CD4-positive, alpha-beta T cell treated with Interleukin-17A for 1 hour (primary cell): ENCODE measurements at places on chromosomes 3 and 15.

DNA sequence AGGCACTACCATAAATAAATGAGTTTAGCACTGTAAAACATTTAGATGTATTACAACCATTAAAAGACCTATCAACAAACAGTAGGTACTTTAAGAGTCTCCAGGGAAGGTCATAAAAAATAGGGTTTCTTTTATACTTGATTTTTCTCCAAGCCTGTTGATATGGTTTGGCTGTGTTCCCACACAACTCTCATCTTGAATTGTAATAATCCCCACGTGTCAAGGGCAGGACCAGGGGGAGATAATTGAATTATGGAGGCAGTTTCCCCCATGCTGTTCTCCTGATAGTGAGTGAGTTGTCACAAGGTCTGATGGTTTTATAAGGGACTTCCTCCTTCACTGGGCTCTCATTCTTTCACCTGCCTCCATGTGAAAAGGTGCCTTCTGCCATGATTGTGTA is 468.9 kb upstream of the UBE2E2 start:
- DNase-seq = no peak

DNA sequence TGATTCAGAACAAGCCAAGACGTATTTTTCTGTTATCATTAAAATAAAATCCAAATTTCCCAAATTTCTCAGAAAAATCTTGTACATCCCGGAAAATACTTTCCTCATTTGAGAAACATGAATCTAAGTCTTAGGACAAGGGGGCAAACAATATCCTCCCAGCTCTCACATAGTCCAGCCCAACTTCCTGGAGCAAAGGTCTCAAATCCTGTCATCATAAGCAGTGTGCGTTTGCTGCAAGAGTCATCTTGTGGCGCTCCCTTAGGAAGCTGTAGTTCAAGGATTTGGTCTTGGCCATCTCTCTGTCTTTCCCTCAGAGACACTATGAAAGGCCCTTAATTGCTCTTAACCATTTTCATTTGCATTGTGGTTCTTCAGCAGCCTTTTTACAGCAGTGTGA is 57.5 kb upstream of the GSK3B start:
- DNase-seq = no peak

DNA sequence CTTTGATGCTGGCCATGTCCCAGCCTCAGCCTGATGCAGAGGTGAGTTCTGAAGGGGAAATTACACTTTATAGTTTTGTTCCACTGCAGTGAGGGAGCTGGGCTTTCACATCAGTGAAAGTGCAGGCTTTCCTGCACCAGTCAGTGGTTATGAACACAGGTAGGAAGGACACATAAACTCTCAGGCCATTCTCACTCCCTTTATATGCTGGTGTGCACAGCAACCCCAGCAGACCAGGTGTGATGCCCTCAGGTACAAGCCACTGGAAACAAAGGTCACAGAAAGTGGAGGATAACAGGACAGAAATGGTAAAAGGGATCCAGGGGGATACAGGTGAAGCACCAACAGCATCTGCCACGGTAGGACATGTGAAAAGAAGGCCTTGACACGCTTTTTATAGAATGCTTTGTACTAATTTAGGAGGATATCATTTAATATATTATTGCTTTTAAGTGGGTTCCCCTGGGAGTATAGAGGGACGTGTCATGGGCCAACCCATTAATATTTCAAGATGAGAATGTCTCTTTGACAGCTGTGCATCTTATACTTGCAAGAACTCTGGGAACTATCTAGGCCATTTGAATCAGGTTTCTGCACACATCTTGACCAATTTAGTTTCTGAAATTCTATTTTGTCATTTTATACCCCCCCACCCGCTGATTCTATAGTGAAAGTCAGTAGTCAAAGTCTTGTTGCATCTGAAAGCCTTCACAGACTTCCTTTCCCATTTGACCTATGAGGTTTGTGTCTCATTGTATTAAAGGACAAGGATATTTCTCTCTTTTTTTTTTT is 25.0 kb upstream of the BLM start:
- no peak for DNase-seq

DNA sequence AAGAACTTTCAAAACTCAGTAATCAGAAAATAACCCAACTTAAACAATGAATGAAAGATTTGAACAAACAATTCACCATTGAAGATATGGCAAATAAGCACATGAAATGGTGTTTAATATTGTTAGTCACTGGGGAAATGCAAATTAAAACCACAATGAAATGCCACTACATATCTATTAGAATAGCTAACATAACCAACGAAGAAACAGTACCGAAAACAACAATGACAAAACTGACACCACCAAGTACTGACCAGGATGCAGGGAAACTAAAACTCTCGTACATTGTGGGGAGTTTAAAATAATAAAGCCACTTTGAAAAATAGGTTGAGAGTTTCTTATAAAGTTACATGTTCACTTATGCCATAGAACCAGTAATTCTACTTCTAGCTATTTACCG is 69.1 kb downstream of the KBTBD8 start:
- no peak for DNase-seq

DNA sequence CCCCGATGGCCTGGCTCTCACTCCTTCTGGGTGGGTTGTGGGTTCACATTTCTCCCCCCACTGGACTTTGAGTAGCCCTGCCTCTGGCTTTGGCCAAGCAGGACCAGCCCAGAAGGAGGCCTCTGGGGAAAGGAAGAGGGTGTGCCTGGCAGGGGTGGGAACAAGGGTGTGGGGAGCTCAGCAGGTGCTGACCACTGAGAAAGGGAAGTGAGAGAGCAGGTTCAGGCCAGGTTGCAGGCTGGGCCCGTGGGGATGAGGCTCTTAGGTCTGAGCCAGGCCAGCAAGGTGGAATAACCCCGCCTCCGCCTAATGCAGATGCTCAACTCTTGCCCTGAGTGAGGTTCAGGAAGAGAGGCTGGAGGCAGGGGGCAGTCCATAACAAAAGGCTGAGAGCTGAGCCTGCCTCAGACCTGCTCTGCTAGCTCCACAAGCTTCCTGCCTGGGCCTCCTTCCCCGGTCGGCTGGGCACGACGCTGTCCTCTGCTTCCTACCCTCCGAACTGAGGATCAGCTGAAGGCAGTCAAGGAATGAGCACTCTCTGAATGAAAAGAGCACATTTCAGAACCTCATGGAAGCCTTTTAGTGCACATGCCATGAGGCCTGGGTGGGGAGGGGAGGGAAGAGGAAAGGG is 82.7 kb downstream of the TLE3 start:
- DNase-seq = no peak

DNA sequence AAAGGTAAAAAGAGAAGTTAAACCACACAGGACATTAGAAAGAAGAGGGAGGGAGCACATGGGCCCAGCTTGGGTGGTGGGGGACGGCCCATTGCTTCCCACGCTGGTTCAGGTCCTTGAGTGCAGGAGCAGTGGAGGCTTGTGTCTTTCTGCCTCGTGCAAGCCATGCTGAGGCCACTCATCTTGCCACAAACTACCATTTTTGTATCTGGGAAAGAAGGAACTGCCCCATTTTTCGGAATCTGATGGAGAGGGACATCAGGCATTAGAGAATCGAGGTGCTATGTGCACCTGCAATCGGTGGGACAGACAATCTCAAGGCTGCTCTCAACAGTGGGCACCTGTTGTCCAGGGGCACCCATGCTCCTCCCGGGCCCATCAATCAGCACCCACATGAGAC is 234.5 kb downstream of the KLF13 start:
- DNase-seq = no peak

DNA sequence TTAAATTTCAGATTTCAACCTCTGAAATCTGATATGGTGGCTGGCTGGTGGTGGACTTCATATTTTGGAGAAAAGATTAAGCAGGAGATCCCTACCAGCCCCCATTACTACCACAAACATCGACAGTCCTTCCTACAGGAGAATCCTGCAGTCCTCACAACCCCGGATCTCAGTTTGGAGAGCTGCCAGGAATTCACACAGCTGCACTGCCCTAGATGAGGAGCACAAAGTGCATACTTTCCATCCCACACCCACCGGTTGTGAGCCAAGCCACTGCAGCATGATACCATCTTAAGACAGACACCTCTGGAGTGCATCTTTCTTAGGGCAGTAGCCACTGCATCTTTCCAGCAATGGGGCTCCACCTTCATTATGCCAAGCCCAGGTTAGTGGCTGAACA is 185.5 kb upstream of the GPR149 start:
- DNase-seq = no peak

- no peak for DNase-seq
These were observed 1.0 kb upstream of the CEP70 start for GRCh38 chr3:138594935-138595610.

- DNase-seq = no peak
These were observed 149.2 kb upstream of the CTNNB1 start for GRCh38 chr3:41050144-41050543.

- no peak for DNase-seq
These were observed 170.7 kb downstream of the TIGIT start for GRCh38 chr3:114464548-114464947.

GRCh38 chr15:77410701-77411618 is 8.9 kb downstream of the PEAK1 start:
- DNase-seq = no peak

DNA sequence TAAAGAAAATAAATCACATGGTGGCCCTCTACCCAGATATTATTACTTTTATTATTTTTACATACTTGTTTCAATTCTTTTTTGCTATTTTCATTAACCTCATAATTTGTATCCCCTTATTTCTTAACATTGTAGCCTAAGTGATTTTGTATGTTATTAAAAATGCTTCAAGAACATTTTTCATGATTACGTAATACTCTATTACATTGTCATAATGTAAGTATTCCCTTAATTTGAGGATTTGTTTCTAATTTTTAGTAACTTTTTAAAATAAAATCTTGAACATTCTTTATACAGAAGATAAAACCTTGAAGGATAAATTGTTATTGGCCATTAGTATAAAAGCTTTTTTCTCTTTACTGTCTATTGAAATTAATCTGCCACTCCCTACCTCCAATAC is 89.0 kb downstream of the DCUN1D1 start:
- DNase-seq = no peak

GRCh38 chr3:10317311-10317960 is 3.5 kb downstream of the SEC13 start:
- DNase-seq = no peak

- DNase-seq = no peak
These were observed 49.0 kb downstream of the DHX36 start for GRCh38 chr3:154275292-154275691.

DNA sequence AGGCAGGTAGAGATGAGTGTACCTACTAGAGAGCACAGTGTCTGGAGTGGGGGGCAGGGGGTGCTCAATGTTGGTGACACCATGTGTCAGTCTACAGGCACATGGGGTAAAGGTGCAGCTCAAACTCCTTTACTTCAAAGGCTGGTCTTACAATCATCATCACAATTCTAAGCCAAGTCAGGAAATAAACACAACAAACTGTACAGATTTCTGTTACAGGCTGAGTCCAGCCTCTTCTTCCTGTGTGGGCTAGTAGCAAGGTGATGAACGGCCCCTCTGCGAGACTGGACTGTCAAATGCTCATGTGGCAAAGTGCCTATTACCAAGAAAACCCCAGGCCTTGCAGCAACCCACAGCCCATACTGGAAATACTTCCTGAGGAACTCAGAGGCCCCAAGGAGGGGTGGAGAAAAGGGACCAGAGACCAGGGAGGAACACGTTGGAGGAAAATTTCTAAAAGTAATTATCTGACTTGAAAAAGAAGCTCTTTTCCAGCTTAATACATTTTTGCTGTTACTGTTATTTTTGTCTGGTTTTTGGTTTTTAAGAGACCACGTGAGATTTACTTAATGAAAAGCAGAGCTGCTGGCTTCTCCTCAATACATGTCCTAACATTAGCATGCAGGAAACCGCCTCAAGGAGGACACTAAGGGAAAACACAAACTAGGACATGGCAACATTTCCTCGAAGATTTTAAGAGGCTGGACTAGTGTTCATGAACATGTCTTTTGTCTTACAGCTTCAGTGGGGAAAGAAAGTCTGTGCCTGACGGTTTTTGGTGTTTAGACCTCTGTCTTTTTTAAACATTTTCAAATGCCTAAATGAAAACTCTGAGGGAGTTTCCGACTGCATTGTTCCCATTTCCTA is 29.5 kb downstream of the TBC1D2B start:
- DNase-seq = peak; percentile 56

- no peak for DNase-seq
These were observed 143.6 kb upstream of the SLITRK3 start for GRCh38 chr3:165339753-165340152.

DNA sequence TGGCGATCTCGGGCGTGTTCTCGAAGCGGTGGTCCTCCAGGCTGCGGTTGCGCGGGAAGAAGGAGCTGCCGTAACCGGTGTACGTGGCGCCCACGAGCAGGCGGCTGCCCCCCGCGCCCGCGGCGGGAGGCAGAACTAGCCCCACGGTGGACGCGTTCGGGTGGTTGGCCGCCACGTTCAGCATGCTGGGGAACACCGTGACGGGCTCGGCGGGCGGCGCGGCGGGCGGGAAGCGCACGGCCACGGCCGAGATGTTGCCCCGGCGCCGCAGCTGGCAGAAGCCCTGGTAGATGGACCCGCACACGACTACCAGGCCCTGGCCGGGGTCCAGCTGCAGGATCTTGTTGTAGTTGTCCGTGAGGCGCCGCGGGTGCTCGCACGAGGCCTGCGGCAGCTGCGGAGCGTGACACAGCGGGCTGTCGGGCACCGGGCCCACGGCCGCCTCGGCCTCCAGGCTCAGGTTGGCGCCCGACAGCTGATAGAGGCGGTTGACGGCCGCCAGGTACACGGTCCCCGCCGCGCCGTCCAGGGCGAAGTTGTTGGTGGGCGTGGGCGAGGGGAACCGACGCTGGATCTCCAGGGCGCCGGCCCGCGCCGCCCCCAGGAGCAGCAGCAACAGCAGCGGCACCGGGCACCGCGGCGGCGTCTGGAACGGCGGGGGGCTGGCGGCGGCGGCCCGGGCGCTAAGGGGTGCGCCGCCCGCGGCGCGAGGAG is 397 bp downstream of the PLXND1 start:
- peak; percentile 9 for DNase-seq

- no peak for DNase-seq
These were observed 443.8 kb upstream of the TGFBR2 start for GRCh38 chr3:30162579-30162978.

- no peak for DNase-seq
These were observed 30.0 kb downstream of the KLHL25 start for GRCh38 chr15:85764649-85765277.

DNA sequence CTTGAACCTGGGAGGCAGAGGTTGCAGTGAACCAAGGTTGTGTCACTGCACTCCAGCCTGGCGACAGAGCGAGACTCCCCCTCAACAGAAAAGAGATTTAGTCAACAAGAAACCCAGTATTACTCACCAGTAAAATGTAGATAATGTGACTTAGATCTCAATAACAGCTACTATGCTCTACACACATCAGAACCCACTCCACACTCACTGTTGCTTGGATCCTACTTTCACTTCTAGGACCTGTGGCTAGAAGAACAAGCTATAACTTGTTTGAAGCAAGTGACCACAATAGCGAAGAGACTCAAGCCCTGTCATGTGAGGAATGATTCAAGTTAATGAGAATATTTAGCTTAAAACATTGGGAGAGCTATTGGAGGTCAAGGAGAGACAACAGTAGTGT is 100.7 kb downstream of the ANXA2 start:
- DNase-seq = no peak

- no peak for DNase-seq
These were observed 282.6 kb downstream of the KLF13 start for GRCh38 chr15:31609258-31609681.
